ENCODE measurements at places on chromosomes 3 and 15.

DNA sequence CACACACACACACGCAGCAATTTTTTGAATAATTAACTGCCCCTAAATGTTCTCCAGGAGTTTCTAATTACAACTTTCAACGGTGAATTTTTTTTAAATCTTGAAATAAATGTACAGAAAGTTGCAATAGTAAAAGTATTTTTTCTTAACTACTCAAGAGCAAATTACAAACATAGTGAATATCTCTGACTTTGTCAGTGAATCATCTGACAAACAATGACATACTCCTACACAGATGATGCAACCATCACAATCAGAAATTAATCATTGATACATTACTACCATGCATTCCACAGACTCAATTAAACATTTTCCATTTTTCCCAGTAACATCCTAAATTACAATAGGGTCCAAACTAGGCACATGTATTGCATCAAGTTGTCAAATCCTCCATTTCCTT is 597.3 kb downstream of the NAALADL2 start:
- no peak for DNase-seq

DNA sequence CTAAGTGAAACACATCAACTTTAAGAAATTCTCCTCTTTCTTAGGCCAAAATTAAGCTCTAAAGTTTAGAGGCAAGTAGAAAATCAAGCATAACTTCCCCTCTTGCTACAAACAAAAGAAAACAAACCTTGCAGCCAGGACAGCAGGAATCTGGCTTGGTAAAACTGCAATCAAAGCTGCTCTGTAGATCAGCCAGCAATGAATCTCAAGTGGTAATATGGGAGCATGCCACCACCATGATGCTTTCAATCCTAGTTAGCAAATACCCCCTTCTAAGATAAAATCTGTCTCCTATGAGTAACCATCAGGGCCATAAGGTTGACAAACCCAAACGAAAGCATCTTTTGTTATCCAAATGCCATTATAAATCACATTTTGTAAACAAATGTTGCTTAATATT is 208.3 kb upstream of the PLSCR5 start:
- no peak for DNase-seq

GRCh38 chr15:32131803-32132202 is 101.5 kb downstream of the CHRNA7 start:
- DNase-seq, result no peak

DNA sequence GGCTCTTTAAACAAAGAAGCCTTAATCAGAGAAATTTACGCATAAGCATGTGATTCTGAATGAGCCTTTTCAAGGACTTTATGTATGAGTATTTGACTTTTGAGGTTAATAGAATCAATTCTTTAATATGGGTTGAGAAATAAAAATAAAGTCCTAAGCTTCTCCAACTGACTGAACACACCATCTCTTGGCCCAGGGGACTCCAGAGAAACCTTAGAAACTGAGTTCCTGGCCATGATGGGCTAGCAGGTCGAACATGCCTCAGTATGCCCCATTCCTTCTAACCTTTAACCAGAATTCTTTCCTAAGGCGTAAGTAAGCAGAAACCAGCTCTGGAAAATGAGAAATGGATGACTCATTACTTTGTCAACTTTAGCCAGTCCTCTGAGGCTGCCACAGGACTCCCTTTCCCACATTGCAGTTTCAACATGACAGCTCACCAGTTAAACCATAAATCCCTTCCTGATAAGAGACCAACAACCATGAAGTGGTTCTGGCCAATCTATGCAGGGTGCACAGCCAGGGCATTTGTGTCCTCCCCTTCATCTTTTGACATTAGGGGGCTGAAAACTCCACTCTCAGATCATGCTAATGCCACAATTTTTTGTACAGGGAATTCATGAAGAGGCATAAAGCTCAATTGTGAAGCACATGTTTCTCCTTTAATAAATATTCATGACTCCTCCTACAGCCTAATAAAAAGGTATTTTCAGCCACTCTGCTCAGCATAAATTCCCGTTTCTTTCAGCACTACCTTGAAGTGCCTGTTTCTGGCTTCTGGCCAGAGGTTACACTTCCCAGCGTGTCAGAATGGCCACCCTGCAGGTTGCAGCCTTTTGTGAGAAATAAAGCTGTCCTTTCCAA is 33.3 kb downstream of the TM4SF18 start:
- no peak for DNase-seq

DNA sequence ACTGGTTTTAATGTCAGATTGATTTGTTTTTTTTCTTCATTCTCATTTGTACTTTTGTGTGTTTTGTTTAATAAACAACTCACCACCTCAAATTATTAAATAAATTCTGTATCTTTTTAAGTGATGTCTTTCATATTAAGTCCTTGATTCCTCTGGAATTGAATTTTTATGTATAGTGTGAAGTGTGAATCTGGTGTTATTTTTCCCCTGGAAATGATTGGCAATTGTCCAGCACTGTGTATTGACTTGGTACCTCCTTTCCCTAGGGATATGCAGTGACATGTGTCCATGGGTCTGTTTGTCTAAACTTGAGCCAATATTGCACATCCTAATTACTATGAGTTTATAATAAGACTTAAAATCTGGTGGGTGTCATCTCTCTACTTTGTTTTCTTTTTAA is 2.1 kb downstream of the RNU5B-1 start:
- DNase-seq, result no peak

GRCh38 chr3:130834476-130834875 is 59.4 kb upstream of the ATP2C1 start:
- no peak for DNase-seq

- no peak for DNase-seq
Observed at GRCh38 chr3:181752202-181752671, 40.5 kb downstream of the SOX2 start.

- DNase-seq, result no peak
Observed at GRCh38 chr15:67854358-67854757, 14.5 kb upstream of the RNU6-1 start.
